ENCODE measurements at places on chromosomes 12 and 14. TPM values are rescaled to one million over a fixed set of nuclear protein-coding genes. Genes with fewer than 3 reads are reported as not detected.

The FIGNL2 gene
- 1.6 TPM for total RNA-seq

The HHIPL1 gene
- 2.7 TPM for total RNA-seq

The GPD1 gene
- 6.5 TPM for total RNA-seq

The ALDH1L2 gene
- total RNA-seq: 2.1 TPM

The LRRK2 gene
- 23.5 TPM for total RNA-seq

Measured in thyroid gland (tissue), 4 donors.